Globus pallidus (tissue), 1 donor: ENCODE measurements at places on chromosomes 4 and X.

- DNase-seq, result no peak
Observed at GRCh38 chr4:32986236-32986635, 2266.1 kb downstream of the PCDH7 start.

DNA sequence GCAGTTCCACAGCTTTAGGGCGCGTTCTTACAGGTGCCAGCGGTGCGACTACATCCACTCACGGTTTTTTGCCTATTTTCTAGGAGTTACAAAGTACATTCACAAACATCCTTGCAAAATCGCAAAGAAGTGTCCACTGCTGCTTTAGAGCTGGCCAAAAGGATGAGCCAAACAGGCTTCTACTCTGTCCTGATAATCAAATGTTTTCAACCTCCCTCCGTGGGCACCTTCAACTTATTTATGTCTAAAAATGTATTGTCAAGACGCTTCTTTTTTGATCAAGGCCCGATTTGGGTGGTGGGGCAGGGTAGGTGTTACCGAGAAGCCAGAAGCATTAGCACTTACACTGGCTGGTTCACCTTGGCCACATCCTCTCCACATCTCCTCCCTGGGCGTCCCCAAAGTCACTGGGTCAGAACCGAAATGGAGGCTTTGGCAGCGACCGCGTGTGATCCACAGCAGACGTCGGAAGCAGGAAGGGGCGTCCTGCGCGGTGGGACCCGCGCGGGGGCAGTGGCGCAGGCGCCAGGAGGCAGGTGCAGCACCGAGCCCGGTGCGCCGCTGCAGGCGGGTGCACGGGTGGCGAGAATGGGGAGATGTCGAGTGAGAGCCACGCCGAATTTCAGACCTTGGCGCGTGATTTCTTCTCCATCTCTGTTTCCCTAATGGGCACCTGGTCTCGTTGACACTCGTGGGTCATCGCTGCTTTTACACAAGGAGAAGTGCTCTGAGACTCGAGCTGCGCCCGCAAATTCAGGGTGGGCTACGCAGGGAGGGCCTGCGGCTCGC is 16.9 kb downstream of the NKX3-2 start:
- no peak for DNase-seq

DNA sequence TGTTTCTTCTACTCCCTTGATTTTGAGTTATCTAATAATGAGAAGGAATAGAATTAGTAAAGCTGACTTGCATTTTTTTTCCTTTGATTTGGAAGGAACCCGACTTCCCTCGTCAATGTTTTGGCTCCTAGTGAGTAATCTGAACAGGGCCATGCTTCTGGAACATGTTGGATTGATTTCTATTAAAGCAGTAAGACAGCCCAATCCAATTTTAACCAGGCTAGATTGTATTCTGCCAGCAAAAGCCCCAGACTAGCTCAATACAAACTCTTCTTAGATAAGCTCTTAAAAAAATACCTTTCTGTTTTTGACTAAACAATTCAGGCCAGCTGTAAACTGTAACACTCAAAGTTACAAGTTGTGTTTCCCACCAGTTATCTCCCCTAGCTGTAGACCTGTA is 126.2 kb downstream of the IRS4 start:
- no peak for DNase-seq

DNA sequence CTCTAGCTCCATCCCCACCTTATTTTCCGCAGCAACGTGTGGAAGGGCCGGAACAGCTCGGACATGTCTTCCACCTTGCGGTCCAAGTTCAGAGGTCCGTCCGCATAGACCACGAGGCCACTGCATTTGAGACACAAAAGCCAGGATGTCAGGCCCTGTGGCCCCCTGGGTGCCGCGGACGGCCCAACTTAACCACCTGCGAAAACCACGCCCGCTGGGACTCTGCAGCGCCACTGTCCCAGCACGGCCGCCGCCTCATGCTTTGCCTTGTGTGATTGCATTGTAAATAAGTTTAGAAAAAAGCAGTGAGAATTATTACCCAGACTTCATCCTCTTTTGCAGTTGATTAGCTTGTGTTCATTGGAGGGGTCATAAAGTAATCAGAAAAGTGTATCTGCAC is 58.2 kb upstream of the MXD4 start:
- no peak for DNase-seq

DNA sequence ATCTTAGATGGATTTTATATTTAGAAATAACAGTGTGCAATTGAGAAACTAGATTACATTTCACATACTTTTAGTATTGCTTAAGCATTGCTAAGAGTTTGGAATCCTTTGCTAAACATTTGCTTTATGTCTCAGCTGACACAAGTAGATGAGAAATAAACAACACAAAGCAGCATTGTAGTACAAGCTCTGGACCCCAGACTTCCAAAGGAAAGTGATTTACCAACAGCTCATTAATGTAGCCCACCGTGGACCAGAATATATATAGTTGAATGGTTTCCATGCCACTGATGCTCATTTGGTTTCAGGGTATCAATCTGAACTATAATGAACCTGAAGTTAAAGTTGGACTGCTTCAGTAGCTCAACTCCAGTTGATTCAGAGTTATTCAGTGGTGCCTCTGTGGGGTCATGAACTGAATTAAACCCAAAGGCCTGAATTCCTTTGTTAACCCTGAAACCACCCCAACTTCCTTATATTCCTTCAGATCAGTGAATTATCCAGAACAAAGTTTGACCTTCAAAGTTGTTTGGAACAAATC is 132.1 kb upstream of the NEIL3 start:
- no peak for DNase-seq

DNA sequence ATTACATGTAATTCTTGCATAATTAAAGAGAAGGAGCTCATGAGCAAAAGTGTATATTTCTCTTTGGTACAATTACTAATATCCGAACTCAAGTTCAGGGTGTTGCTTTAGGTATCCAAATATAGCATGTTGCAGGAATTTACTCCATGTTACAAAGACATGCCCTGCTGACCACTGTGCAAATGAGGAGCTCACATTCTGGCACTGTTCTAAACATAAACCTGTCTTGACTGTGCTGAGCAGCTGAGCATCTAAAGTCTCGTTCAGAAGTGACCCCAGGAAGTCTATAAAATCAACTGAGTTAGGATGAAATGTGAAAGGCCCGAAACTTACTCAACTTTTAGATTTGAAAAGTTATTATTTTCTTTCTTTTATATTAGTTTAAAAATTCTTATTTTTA is 124.3 kb downstream of the STIM2 start:
- no peak for DNase-seq

GRCh38 chrX:30931920-30932319 is 42.9 kb upstream of the TAB3 start:
- no peak for DNase-seq

- no peak for DNase-seq
Observed at GRCh38 chrX:101416691-101417090, 8.7 kb downstream of the HNRNPH2 start.

GRCh38 chr4:83109480-83110222 is 4.9 kb downstream of the PLAC8 start:
- DNase-seq, result no peak

DNA sequence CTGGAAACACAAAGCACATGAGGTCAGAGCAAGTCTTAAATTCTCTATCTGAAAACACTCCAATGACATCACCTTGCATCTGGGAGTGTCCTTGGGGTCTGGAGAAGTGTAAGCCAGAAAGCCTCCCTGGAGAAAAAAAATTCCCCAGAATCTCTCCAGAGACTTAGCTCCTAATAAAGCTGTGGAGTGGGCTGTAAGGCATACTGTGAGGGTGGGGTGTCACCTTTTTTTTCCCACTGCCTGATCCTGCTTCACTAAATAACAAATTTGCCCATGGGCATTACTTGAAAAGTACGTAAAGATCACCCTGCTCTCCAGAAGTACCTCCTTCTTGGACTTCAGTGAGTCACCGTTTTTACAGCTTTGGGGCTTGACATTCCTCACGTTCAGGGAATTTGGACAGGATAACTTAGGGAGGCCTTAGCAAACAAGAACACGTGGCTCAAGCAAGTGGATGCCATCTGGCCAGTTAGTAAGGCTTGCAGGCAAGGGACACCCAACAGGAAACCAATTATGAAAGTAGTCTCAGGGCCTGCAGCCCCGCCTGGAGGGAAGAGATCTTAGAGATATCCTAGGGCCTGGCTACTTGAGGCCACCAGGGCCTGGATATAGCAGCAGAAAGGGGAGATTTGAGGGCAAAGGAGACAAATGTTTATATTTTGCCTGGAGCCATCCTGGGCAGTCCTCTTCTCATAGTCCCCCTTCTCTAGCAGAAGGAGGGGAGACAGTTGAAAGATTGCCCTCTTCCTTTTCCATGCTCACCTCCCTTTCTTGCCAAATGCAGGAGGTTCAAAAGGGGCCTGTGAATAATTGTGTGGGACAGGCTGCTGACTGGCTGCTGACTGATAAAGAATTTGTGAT is 60.1 kb upstream of the PLAC1 start:
- no peak for DNase-seq

DNA sequence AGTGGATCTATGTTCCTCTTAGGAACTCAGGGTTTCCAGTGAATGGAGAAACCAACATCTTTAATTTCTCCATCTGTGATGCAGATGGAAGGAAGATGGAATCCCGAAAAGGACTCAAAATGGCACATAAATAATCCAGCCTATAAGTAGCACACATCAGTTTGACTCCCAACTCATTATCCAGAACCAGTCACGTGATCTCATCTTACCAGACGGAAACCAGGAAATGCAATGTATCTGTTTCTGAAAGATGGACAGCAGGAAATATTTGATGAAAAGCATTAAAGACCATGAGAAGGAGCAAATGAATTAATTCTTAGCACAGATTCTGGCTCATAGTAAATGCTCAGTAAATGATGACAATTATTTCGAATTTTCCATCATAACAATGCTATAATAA is 443.1 kb upstream of the FMR1 start:
- DNase-seq, result no peak

- peak; percentile 77 for DNase-seq
Observed at GRCh38 chr4:113049421-113050370, at the start of gene ANK2. ANK2 (plus strand) TSS chr4:113049653; CDS start chr4:113049729, 76 bp downstream.

DNA sequence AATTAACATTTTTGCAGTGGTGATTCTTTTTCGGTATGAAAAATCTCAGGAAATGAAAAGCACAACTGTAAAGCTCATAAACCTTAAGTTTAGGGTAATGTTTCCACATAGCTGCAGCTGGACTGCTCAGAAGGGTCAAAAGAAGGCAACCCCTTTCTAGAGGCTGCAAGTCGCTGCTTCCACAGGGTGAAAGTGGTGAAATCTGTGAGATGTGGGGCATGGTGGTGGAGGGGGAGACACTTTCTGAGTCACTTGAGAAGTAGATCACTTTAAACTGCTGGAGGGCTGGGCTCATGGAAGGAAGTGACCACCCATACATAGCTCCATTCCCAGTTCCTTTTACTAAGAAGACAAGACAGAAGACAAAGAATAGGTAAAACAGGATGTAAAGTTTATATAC is 8.7 kb downstream of the SFRP2 start:
- DNase-seq, result no peak

DNA sequence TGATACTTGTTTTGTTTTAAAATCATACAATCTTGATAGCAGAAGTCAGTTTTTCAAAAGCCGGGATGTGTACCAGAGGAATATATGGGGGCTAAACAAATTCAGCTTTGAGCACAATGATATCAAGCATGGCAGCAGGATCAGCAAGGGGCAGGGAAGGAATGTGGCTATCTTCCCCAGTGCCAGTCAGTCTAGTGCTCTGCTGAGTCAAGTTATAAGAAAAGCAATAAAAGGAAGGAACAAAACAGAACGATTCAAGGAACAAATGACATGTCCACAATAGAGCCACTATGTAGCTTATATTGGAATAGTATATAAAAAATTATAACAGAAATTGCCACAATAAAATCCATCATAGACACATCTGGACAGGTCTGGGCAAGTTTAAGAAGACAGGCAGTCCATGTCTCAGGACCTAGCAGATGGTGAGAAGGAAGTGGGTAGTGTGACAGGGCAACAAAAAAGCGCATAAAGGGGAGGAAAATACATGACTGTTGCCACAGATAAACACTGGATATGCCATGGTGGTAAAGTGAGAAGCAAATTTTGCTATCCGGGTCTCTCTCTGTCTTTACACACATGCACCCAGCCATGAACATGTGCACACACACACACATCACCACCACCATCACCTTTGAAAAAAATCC is 518.2 kb upstream of the HTR2C start:
- DNase-seq, result no peak

- no peak for DNase-seq
Observed at GRCh38 chr4:25663781-25664180, 8.1 kb downstream of the SLC34A2 start.

DNA sequence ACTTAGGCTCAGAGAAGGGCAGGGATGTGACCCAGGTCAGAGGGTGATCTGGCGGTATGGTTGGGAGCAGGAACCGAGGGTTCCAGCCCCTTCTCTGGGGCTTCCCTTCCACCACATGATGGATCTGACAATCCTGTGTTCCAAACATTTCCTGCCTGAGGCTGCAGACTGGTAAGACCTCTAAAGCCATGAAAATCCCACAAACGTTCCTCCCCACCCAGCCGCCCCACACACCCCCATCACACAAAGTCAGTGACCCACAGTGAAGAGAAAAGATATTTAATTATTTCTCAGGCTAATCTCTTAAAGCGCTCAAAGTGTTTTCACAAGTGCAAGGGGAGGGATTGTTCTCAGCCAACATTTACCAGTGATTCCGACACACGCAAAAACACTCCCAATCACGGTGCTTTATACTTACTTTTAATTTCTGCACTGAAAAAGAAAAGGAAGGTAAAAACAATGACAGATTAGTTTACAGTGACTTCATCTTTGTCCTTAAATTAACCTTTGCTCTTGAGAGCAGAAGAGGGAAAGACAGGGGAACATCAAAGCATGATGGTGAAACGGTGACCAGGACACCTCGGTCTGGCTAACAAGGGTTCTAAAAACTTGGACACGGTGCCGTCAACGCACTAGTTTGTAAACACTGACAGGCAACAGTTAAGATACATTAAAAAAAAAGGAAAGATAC is 42.4 kb downstream of the WDR1 start:
- no peak for DNase-seq

DNA sequence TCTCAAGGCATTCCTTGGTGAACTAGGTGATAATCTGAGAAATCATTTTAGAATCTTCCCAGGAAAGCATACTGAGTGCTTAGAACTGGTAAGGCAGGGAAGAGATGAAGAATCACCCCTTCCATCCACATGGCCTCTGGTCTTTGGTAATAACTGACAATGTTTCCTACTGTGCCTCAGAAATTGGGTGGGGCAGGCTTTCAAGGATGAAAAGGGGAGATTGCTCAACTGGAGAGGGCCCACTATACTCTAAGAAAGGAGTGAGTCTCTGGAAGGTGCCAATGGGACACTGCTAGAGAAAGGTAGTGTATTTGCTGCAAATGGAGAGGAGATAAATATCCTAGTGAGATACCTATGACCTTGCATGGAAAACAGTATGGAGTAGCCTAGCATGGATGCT is 135.0 kb upstream of the SCML1 start:
- no peak for DNase-seq

DNA sequence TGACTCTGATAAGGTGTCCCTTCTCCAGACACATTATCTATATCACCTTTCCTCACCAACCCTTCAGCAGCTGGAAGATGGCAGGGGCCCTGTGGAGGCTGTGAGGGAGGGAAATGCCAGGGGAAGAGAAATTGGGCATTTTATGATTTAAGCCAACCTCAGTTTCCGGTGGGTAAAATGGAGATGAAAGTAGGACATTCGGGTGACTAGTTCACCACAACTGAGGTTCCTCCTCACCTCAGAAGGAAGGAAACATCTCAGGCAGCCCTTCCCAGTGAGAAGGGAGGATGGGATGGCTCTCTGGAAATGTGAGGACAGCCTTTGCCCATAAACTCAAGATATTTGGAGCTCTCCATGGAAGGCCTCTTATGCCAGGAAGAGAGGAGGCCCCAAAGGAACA is 251.5 kb downstream of the MID1IP1 start:
- no peak for DNase-seq
